A673 (cell line): ENCODE measurements at places on chromosomes 11 and 22. TPM values are rescaled to one million over a fixed set of nuclear protein-coding genes. Genes with fewer than 3 reads are reported as not detected.

The DRD2 gene
- 0.39 and 1.2 TPM in 2 replicates for total RNA-seq

DNA sequence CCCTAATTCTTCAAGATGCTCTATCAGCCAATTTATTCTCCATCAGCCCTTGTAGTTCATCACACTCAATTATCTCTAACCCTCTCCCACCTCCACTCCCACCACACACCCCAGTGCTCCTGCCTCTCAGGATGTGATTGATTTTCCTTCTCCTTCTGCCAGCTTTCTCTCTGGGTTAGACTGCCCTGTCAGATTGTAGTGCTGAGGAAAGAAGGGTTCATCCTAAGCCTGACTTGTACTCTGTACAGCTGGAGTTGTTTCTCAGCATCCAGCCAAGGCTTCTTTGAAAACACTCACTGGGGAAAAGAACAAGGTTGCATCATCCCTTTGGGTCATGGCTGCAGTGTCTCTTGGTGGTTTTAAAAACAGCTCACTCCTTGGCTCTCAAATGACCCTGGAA, 61.2 kb downstream of the CECR2 start:
- H3K36me3 ChIP-seq: no peaks in the 10 kb centered on the region
- H3K27me3 ChIP-seq: no peaks in the 10 kb centered on the region
- H3K27ac ChIP-seq: no peak overlapping the region

DNA sequence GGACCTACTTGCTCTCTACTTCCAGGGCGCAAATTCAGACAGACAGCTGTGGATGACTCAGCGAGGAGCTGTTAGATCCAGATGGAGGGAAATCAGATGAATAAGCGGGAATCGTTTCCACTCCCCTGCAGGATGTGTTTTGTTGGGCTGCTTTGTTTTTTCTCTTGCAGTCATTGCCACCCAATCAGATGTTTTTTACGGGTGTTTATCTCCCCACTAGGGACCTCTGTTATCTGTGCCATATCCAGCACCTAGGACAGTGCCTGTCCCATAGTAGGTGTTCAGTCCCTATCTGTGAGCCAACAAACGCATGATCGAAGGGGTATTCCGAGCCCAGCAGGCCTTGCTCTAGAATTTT, 51.1 kb upstream of the PARVG start:
- no peak overlapping the region for H3K4me3 ChIP-seq
- no peak overlapping the region for H3K27ac ChIP-seq
- no peaks in the 10 kb centered on the region for H3K36me3 ChIP-seq

GRCh38 chr22:36814801-36815200, 2.0 kb downstream of the PVALB start:
- H3K4me1 ChIP-seq: no peaks in the 10 kb centered on the region
- H3K27me3 ChIP-seq: peaks cover 80% of the 10 kb centered on the region
- H3K36me3 ChIP-seq: no peaks in the 10 kb centered on the region
- no peak overlapping the region for H3K27ac ChIP-seq

DNA sequence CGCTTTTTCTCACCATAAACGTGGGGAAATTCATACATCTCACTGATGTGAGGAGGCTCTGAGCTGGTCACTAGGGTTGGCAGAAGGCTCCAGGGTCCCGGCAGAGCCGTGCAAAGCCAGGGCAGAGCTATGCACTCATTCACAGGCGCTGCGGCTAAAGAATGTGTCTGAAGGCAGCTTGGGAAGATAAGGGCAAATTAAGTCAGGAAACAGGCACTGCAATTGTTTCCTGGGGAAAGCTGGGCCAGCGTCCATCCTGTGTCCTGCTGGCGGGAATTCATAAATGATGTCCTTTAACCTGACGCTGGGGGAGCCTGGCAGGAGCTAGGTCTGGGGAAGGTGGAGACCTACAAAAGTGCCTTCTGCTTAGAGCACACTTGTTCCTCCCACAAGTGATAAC, 27.6 kb downstream of the PKNOX2 start:
- H3K4me3 ChIP-seq: no peak overlapping the region
- no peaks in the 10 kb centered on the region for H3K36me3 ChIP-seq
- H3K27me3 ChIP-seq: peaks cover 13% of the 10 kb centered on the region
- no peak for DNase-seq
- no peak overlapping the region for H3K27ac ChIP-seq

The LAYN gene
- 9.6 and 10.0 TPM in 2 replicates for total RNA-seq

GRCh38 chr11:17748761-17749721, 14.5 kb downstream of the KCNC1 start:
- H3K36me3 ChIP-seq: no peaks in the 10 kb centered on the region
- H3K4me3 ChIP-seq: no peak overlapping the region
- no peaks in the 10 kb centered on the region for H3K4me1 ChIP-seq

The SUSD2 gene
- total RNA-seq: 0.94 and 1.3 TPM in 2 replicates

GRCh38 chr11:90229791-90230190, 6.9 kb upstream of the CHORDC1 start:
- no peak for DNase-seq
- H3K27ac ChIP-seq: no peak overlapping the region
- no peaks in the 10 kb centered on the region for H3K36me3 ChIP-seq
- H3K27me3 ChIP-seq: no peaks in the 10 kb centered on the region
- no peak overlapping the region for H3K4me3 ChIP-seq

GRCh38 chr11:95229993-95230809, 801 bp downstream of the SESN3 start:
- H3K27me3 ChIP-seq: peaks cover 37% of the 10 kb centered on the region
- H3K4me3 ChIP-seq: peak overlapping the region; percentile 71
- H3K36me3 ChIP-seq: no peaks in the 10 kb centered on the region
- H3K4me1 ChIP-seq: peaks cover 14% of the 10 kb centered on the region
- DNase-seq: peak; percentile 18
- H3K27ac ChIP-seq: no peak overlapping the region

DNA sequence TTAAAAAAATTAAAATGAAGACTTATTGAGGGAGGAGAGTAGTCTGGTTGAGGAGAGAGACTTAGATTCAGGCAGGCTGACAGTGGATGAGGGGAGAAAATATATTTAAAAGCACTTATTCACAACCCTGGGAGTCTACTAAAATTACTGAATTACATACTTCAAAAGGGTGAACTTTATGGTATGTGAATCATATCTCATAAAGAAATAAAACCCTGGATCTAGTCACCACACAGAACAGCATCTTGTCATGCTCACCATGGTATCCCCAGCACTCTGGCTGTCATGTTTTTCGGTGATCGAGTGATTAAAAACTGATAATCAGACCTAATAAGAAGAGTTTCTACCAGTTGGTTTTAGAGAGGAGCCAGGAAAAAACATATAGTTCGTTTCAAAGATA, 11.0 kb downstream of the TEAD1 start:
- H3K36me3 ChIP-seq: no peaks in the 10 kb centered on the region
- no peak overlapping the region for H3K27ac ChIP-seq
- no peaks in the 10 kb centered on the region for H3K27me3 ChIP-seq
- DNase-seq: no peak

DNA sequence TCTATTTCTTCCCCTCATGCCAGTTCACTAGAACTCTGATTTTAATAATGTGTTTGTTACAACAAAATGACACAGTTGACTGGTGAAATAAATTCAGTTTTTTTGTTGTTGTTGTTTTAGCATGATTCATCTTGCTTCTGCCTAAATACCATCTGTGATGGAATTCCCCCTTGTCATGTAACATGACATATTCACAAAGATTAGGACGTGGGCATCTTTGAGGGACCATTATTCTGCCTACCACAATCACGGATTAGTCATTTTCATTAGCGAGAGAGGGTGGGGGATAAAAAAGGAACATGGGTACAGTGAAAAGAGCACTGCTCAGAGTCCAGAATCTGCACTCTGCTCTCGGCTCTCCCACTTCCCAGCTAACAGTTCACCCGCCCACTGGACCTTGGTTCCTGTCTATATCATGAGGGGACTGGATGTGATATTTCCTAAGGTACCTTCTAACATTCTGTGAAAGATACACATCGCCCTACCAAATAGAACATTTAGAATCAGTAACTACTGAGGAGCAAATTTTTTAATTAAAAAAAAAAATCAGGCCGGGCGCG, 11.3 kb downstream of the HTATIP2 start:
- H3K36me3 ChIP-seq: no peaks in the 10 kb centered on the region
- no peaks in the 10 kb centered on the region for H3K4me1 ChIP-seq
- H3K4me3 ChIP-seq: no peak overlapping the region
- no peaks in the 10 kb centered on the region for H3K27me3 ChIP-seq

The MRGPRX3 gene
- total RNA-seq: not detected in 2 replicates

GRCh38 chr11:128339792-128340191, 247.6 kb downstream of the ETS1 start:
- no peak overlapping the region for H3K4me3 ChIP-seq
- H3K36me3 ChIP-seq: no peaks in the 10 kb centered on the region
- H3K4me1 ChIP-seq: no peaks in the 10 kb centered on the region
- H3K27me3 ChIP-seq: peaks cover 18% of the 10 kb centered on the region
- DNase-seq: no peak

The C11orf86 gene
- total RNA-seq: not detected in 2 replicates

GRCh38 chr22:23107487-23108248, 34.1 kb downstream of the RSPH14 start:
- H3K4me1 ChIP-seq: peaks cover 2% of the 10 kb centered on the region
- DNase-seq: no peak
- no peak overlapping the region for H3K4me3 ChIP-seq
- H3K27me3 ChIP-seq: no peaks in the 10 kb centered on the region
- H3K36me3 ChIP-seq: no peaks in the 10 kb centered on the region

DNA sequence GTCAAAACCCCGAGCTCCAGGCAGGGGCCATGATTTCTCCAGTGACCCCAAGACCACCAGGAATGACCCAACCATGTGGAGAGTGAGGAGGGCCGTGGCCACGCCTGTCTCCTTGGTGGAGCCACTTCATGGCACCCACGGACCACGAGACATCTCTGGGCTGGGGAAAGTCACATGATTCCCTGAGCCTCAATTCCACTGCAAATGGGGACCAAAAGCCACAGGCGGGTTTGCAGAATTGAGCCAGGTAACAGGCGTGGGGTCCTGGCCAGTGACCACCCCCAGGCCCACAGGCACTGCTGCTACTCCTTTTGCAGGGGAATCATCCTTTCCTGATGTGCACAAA, 178.9 kb downstream of the CTTN start:
- H3K36me3 ChIP-seq: no peaks in the 10 kb centered on the region
- no peak overlapping the region for H3K4me3 ChIP-seq
- no peaks in the 10 kb centered on the region for H3K4me1 ChIP-seq
- no peak overlapping the region for H3K27ac ChIP-seq
- no peaks in the 10 kb centered on the region for H3K27me3 ChIP-seq
